SK-N-MC (cell line): ENCODE measurements at places on chromosomes 2 and 18.
A peak's percentile ranks its signal among the peaks of the same experiment; 100 is the strongest.

DNA sequence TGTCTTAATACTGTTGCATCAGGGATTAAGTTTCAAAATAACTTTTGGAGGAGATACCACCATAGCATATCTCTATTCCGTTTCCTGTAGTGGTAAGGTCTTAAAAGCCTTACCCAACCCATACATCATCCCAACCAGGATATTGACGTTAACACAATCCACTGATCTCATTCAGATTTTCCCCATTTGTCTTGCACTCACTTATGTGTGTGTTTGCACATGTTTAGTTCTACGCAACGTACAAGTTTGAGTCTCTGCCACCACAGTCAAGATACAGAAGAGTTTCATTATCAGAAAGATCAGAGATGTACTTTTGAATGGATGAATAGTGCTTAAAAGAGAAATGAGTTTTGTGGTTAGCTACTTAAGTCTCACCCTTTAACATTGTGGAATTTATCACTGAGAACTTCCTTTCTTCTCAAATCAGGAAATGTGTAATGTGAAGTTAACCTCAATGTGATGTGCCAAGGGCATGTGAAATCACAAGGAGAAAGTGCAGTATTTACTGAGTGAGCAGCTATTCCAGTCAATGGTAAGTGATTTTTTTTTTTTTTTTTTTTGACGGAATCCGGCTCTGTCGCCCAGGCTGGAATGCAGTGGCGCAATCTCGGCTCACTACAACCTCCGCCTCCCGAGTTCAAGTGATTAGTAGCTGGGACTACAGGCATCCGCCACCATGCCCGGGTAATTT lies 69.2 kb upstream of the EPHA4 start:
- peak; percentile 98 for DNase-seq

DNA sequence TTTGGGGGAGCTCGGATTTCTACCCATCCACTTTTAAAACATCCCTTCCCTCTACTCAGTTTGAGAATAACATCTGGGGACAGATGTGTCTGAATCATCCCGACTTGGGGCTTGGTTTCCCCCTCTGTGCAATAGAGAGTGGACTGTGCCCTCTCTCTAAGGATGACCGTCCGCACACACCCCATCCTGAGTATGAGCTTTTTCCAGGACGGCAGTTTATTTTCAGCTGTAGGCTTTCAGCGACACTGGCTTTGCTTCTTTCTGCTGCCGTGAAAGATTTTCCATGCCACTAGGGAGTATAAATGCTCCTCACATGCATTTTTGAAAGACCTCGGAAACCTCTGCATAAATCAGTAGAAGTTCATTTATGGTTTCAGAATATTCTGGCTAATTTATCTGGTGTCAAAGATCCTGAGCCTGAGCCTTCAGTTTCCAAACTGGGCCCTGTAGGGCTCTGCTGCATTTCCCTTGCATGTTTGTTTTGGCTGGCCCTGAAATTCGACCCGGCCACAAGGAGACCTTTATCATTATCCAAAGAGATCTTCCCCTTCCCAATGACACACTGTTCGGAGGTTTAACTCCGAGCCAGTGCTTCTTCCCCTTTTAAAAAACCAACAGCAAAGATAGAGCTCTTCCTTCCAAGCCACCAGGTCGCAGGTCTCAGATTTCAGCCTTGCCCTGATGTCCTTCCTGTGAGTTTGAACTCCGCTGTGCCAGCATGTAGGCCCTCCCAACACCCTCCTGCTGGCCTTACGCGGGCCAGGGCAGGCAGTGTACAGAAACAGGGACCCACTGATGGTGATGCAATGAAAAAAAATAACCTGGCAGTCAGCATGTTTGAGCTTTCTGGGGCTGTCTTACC lies 53.3 kb downstream of the FECH start:
- DNase-seq = no peak

DNA sequence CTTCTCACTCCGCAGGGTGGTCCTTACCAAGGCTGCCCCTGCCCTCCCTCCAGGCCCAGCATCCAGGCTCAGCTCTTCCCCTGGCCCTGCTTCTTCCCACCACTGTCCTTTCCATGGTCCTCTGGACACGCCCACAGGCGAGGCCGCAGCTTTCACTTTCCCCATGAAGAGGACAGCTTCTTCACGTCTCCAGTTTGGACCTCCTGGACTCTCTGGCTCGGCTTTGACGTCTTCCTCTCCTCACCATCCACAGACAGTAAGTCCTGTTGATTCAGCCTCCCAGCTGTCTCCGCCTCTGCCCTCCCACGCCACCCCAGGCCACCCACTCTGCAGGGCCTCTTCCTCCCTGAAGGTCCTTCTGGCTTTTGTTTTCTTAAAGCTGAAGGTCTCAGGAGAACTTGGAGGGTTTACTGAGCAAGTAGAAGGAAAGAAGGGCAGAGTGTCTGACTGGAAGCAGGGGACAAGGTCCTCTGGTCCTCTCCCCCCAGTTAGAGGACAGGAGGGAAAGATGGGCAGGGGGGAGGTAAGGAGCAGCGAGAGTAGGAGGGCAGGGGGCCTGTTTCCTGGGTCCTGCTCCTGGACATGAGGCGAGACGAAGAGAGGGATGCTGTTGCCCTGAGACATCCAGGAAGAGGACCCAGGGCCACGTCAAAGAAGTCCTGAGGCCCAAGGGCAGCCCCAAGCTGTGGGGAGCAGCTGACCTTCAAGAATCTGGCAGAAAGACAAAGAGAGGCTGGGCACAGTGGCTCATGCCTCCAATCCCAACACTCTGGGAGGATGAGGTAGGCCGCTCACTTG lies 24.7 kb upstream of the NMUR1 start:
- DNase-seq = no peak

GRCh38 chr2:53933329-53933728 lies 37.5 kb downstream of the PSME4 start:
- DNase-seq = no peak

DNA sequence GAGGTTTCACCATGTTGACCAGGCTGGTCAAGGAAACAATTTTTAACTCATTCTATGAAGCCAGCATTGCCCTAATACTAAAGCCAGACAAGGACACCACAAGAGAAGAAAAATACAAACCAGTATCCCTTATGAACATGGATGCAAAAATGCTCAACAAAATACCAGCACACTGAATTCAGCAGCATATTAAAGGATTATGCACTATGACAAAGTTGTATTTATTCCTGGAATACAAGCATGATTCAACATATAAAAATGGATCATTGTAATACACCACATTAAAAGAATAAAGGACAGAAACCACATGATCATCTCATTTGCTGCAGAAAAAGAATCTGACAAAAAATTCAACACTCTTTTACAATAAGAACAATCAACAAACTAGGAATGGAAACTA lies 138.7 kb downstream of the RAB3GAP1 start:
- no peak for DNase-seq

DNA sequence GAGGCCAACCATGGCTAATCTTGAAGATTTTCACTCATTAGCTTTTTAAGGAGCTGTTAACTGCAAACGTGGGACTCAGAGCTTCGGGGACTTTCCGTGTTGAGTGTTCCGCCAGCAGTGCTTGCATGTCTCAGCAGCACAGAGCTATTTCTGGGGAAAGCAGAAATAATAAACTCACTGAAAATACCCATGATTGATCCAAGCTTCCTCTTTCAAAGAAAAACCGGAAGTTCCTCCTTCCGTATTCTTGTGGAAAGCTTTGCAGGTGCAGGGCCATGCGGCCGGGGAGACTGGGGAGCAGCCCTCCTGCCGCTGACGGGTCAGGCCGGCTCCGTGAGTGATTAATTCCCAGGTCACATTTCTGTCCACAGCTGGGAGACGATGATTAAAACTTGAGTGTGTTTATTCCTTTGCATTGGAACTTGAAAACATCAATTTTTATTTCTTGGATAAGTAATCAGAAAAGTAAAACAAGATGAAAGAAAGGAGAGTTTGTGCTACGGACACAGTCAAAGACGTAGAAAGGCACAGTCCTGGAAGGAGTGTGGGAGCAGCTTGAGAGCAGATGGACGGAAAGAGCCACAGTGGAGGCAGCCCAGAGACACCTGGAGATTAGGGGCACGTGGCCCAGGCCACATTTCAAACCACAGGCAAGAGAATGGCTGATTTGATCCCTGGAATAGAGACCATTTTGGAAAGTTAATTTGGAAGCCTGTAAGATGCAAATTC lies 54.2 kb upstream of the CTDP1 start:
- DNase-seq = no peak

GRCh38 chr18:11522992-11523391 lies 86.4 kb upstream of the SLC35G4 start:
- no peak for DNase-seq

DNA sequence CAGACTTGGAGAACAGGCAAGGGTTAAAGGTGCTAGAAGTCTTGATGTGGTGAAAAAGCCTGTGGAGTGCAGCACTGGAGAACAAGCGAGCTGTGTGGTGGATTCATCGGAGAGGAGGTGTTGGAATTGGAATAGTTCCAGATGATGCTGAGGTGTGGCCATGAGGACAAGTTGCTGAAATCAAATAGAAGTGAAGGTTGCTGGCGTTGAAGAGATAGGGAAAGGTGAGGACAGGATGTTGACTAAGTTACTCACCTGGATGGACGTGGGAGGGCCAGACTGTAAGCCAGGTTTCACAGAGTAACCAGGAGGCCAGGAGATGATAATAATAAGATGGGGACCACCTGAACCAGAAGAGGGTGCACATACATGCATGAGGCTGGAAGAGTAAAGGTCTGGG lies 173.4 kb downstream of the DIS3L2 start:
- DNase-seq = no peak

DNA sequence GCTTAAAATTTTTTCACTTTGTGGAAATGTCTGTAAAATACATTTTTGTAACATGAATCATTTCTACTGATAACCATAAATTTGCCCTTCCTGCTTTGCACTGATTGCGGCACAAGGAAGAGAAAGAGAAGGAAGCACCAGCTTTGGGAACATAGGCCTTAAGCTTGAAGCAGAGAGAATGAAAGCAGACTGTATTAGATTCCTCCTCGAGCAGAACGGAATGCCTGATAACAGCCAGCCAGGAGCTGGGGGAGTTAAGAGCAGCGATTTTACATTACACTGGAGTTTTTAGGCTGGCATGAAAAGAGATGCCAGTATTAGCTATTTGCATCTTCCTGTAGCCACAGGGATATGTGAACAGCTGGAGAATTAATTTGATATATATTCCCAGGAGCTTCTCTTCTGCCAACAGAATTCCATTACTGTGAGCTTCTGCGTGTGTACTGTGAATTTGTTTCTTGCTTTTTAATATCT lies 33.5 kb downstream of the CRIM1 start:
- peak; percentile 32 for DNase-seq

GRCh38 chr18:48292782-48293424 lies 116.3 kb downstream of the ZBTB7C start:
- DNase-seq = no peak

DNA sequence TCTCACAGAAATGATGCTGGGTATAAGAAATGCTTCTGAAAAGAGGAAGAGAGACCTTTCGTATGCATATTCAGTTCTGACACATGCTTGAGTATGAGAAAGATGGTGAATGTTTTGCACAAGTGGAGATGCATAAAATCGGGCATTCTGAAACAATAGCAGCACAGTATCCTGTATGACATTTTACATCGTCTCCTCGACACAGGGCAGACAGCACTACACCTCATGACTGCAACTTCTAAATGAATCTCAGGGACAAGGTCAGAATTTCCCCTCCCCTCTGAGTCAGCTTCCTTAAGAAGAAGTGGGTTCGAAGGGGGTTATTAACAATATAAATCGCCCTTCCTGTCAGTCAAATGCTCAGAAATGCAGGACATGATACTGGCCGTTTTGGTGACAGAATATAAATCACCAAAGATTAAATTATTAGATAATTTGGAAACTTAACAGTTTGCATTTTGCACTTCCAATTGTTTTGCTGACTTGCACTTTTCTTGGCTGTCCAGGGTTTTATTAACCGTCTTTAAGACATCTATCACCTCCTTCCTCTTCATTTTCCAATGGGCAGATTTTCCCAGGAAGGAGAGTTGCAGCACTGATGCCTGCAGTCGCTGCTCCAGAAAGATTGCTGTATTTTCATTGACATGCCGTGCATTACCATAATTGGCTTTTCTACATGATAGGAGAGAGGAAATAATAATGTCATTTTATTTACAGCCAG lies 57.2 kb downstream of the TSHZ1 start:
- DNase-seq = no peak

GRCh38 chr2:158969715-158970240 lies 1.3 kb downstream of the TANC1 start:
- no peak for DNase-seq
